ENCODE measurements at places on chromosomes 3 and 15. TPM values are rescaled to one million over a fixed set of nuclear protein-coding genes. Genes with fewer than 3 reads are reported as not detected.

DNA sequence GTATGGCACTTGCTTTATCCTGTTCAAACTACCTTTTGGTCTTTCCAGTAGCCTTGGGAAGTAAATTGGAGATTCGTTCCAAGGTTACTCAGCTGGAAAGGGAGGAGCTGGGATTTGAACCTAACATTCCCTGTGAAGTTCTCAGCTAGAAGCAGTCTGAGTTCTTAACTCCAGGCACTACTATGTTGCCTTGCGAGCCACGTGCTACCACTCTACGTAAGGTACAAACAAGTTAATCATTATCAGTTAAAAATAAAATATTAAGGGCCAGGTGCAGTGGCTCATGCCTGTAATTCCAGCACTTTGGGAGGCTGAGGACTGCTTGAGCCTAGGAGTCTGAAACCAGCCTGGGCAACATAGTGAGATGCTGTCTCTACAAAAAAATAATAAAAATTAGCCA, 30.7 kb upstream of the CDCP1 start:
- H3K4me1 ChIP-seq, result no peaks in the 10 kb centered on the region
- H3K27ac ChIP-seq, result no peak overlapping the region
- H3K36me3 ChIP-seq, result no peaks in the 10 kb centered on the region
- no peaks in the 10 kb centered on the region for H3K27me3 ChIP-seq
- no peak for DNase-seq

DNA sequence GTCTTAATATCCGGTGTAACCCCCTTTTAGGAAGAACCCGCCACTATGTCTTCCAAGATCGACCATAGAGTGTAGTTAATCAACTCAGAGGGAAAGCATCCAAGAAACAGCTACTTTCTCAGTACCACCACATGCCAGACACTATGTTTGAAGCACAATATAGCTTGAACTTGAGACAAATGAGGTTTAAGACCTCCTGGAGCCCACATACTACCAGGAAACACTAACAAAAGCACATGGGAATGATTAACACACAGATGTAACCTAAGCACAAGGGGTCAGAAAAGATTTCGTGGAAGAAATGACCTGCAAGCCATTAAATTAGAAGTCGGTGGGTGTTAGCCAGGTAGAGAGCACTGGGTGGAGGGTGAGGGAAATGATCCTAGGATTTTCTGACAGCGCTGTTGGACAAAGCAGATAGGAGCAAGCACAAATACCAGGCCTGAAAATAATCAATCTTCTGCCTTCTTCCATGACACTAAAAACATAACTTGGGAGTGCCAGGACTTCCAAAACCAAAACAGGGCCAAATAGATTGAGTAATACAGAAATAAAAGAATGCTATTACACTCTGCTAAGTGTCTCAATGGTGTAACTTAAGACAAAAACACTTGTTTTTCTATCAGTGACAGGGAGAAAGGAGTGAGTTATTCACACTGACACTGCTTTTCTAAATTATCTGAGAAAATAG, 213.7 kb downstream of the FOXP1 start:
- H3K4me1 ChIP-seq, result peaks cover 19% of the 10 kb centered on the region
- no peak for DNase-seq
- H3K27me3 ChIP-seq, result no peaks in the 10 kb centered on the region
- H3K27ac ChIP-seq, result peak overlapping the region; percentile 88
- no peak overlapping the region for H3K4me3 ChIP-seq

Gene LTK
- total RNA-seq, result 0.41 TPM

Gene OCA2
- total RNA-seq, result not detected

DNA sequence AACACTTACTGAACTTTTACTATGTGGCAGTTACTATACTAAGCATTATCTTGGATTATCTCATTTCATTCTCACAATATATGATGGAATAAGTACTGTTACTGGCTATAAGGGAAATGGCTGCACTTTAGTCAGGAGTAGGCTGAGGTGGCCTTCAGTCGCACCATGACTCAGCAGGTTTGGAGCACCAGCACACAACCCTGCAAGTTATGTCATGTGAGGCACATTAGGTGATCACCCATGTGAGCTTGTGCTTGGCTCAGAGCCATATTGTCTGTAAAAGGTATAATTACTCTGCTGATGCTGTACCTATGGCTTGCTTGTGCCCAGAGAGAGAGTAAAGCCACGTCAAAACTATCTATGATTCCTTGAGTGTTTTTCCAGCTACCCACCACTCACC, 54.1 kb upstream of the TIPARP start:
- no peak for DNase-seq
- no peaks in the 10 kb centered on the region for H3K36me3 ChIP-seq
- no peaks in the 10 kb centered on the region for H3K4me1 ChIP-seq
- no peaks in the 10 kb centered on the region for H3K27me3 ChIP-seq

DNA sequence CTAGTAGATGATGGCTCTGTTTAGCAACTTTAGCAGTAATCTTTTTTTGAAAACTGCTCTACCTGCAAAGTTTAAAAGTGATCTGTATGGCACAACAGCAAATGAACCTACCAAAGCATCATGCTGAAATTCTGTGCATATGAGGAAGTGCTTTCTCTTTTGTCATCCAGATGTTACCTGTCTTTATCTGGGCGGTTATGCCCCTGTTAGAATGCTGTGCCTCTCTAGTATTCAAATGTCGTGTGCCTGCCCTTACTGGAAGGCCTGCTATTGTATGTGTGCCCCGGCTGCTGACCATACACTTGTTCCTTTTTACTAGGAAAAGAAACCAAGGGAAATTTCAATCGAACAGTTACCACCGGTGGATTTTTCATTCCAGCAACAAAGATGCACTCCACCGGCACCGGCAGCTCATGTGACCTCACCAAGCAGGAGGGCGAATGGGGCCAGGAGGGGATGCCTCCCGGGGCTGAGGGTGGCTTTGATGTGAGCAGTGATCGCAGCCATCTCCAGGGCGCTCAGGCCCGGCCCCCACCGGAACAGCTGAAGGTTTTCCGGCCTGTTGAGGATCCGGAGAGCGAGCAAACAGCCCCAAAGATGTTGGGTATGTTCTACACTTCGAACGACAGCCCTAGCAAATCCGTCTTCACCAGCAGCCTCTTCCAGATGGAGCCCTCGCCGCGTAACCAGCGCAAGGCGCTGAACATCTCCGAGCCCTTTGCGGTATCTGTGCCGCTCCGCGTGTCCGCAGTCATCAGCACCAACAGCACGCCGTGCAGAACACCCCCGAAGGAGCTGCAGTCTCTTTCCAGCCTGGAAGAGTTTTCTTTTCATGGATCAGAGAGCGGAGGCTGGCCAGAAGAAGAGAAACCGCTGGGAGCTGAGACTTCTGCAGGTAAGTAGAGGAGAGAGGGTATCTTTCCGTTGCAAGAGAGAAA, 61.6 kb downstream of the TMEM39A start:
- no peaks in the 10 kb centered on the region for H3K4me1 ChIP-seq
- no peak overlapping the region for H3K27ac ChIP-seq
- H3K4me3 ChIP-seq, result no peak overlapping the region
- no peaks in the 10 kb centered on the region for H3K27me3 ChIP-seq
- peaks cover 16% of the 10 kb centered on the region for H3K36me3 ChIP-seq

Gene SNX33
- total RNA-seq, result 3.2 TPM

DNA sequence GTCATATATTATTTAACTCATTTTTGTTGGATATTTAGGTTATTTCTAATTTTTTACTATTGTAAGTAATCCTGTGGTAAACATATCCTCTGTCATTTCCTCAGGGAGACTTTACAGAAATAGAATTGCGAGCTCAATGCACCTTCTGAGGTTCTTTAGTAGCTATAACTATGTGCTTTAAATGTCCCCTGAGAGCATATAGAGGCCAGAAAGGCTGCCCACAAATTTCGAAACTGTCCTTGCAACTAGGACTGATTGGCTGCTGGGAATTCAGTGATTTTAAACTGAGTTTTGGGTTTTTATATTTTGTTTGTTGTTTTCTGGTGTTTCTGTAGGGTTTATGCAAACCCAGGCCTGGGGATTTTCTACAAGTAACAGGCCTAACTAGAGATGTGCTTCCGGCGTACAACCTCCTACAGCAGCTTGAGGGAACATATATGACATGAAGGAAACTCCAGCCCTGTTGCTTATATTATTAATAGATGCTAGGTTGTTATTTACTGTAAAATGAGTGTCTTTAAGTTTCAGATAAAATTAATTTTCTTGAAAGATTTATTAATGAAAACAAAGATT, 29.1 kb upstream of the P4HTM start:
- H3K27ac ChIP-seq, result no peak overlapping the region
- no peaks in the 10 kb centered on the region for H3K27me3 ChIP-seq
- no peak for DNase-seq
- no peak overlapping the region for H3K4me3 ChIP-seq

Gene CYP19A1
- total RNA-seq, result 0.48 TPM

GRCh38 chr3:194640829-194641228, 7.6 kb upstream of the TMEM44 start:
- peak; percentile 36 for DNase-seq
- no peak overlapping the region for H3K27ac ChIP-seq
- H3K27me3 ChIP-seq, result no peaks in the 10 kb centered on the region
- H3K4me3 ChIP-seq, result no peak overlapping the region
- H3K36me3 ChIP-seq, result peaks cover 13% of the 10 kb centered on the region

GRCh38 chr3:171688002-171688401, 122.3 kb downstream of the PLD1 start:
- H3K27me3 ChIP-seq, result no peaks in the 10 kb centered on the region
- no peaks in the 10 kb centered on the region for H3K36me3 ChIP-seq
- H3K27ac ChIP-seq, result no peak overlapping the region
- DNase-seq, result no peak
- H3K4me1 ChIP-seq, result no peaks in the 10 kb centered on the region
- H3K4me3 ChIP-seq, result no peak overlapping the region

Gene PTPRG
- not detected for total RNA-seq

Gene EAF2
- total RNA-seq, result 16.1 TPM

Gene CCDC80
- not detected for total RNA-seq

Gene TNIK
- 61.6 TPM for total RNA-seq

DNA sequence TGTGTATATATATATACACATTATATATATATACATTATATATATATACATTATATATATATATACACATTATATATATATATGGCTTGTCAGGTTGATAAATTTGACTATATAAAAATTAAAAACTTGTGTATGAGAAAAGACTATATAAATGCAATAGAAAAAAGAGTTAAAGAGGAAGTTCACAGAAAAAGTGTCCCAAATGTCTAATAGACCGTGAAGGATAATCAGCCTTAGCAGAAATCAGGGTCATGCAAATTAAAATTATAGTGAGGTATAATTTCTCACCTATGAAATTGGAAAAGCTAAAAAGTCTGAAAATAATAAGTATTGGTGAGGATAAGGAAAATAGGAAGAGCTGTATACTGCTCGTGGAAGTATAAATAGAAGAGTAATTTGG, 51.1 kb downstream of the CHRD start:
- no peaks in the 10 kb centered on the region for H3K4me1 ChIP-seq
- no peaks in the 10 kb centered on the region for H3K27me3 ChIP-seq
- H3K27ac ChIP-seq, result no peak overlapping the region
- H3K4me3 ChIP-seq, result no peak overlapping the region

Gene AADAC
- total RNA-seq, result not detected

- DNase-seq, result no peak
- H3K4me3 ChIP-seq, result no peak overlapping the region
Observed at GRCh38 chr3:143263852-143264513, 144.4 kb downstream of the CHST2 start.

Gene KLHL40
- not detected for total RNA-seq

Gene SLC24A5
- not detected for total RNA-seq

DNA sequence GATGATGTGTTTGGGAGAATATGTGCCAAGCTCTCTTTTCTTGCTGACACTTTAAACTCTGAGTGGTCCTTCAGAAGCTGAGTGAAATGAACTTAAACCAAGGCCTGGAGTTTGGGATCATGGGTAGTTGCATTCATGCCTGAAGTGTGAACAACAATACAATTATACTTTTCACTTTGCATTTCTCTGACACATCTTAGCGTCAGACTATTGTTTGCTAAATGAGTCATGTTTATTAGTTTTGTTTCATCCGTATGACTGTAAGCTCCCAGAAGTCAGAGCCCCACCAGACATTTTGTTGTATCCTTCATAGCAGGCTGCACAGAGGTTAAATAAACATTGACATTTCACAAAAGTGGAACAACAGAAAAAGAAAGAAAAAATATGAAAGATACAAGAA, 542.6 kb downstream of the TUSC7 start:
- DNase-seq, result no peak
- no peaks in the 10 kb centered on the region for H3K4me1 ChIP-seq
- no peak overlapping the region for H3K4me3 ChIP-seq
- no peaks in the 10 kb centered on the region for H3K27me3 ChIP-seq
- H3K27ac ChIP-seq, result no peak overlapping the region

DNA sequence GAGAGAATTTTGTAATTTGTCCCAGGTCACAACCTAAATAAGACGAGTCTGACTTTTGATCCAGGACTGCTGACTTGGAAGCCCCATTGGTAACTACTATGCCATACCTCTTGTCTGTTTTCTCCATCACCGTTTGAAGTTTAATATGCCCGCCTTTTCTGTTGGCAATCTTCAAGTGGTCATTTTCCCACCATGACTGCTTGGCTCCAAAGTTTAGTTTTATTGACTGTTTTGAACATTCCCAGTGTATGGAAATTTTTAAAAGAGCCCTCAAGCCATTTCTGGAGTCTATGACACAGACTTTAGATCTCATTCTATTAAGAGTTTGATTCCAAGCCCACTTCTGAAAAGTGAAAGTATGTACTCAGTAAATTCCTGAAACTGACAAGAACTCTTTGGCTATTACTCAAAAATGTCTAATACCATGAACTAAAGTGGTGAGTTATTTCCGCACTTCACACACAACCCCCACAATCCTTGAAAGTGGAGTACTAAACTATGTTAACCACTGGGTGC, 136.7 kb upstream of the ADAMTS9 start:
- H3K4me3 ChIP-seq, result no peak overlapping the region
- no peak for DNase-seq
- no peaks in the 10 kb centered on the region for H3K36me3 ChIP-seq
- no peak overlapping the region for H3K27ac ChIP-seq
- H3K27me3 ChIP-seq, result no peaks in the 10 kb centered on the region
- no peaks in the 10 kb centered on the region for H3K4me1 ChIP-seq

Gene CRYGS
- total RNA-seq, result 3.1 TPM

GRCh38 chr3:55549177-55549576, 62.1 kb upstream of the WNT5A start:
- no peaks in the 10 kb centered on the region for H3K36me3 ChIP-seq
- no peak overlapping the region for H3K4me3 ChIP-seq
- no peak overlapping the region for H3K27ac ChIP-seq
- no peaks in the 10 kb centered on the region for H3K27me3 ChIP-seq
- no peaks in the 10 kb centered on the region for H3K4me1 ChIP-seq

GRCh38 chr3:120326784-120327183, 22.4 kb downstream of the LRRC58 start:
- H3K36me3 ChIP-seq, result no peaks in the 10 kb centered on the region
- H3K4me1 ChIP-seq, result no peaks in the 10 kb centered on the region
- DNase-seq, result no peak
- H3K27ac ChIP-seq, result no peak overlapping the region
- no peaks in the 10 kb centered on the region for H3K27me3 ChIP-seq
- H3K4me3 ChIP-seq, result no peak overlapping the region

Gene MYLK
- total RNA-seq, result 2.3 TPM

Gene HERC2
- 37.7 TPM for total RNA-seq

Gene LMAN1L
- 2.5 TPM for total RNA-seq

GRCh38 chr3:57154470-57155309, 10.5 kb downstream of the IL17RD start:
- no peak for DNase-seq
- no peak overlapping the region for H3K27ac ChIP-seq
- H3K4me3 ChIP-seq, result no peak overlapping the region
- H3K4me1 ChIP-seq, result no peaks in the 10 kb centered on the region
- H3K27me3 ChIP-seq, result no peaks in the 10 kb centered on the region
